ENCODE measurements at places on chromosomes 5 and 9. TPM values are rescaled to one million over a fixed set of nuclear protein-coding genes. Genes with fewer than 3 reads are reported as not detected.

DNA sequence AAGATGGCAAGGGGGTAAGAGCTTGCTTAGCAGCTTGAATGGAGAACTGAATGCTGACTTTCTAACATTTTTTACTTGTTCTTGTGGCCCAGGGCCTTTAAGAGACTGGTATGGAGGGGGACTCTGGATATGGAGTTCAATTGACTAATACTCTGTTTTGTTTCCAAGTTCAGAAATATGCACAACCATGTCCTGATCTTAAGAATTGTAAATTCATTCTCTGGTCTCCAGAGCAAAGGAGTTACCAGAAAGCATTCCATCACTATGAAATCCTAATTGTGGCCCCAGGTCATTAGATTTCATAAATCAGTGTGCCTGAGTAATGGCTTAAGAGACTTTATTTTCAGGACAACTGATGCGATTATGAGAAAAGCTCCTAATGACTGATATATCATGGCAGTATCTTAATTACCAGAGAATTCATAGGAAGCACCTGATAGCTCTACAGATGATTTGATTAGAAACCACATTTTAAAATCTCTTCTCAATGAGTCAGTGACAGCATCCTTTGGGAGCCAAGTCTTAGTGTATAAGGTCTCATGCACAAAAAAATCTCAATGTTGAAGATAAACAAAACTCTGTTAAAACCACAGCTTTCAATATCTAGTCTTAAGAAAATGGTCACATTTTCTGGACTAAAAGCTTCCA is 613.6 kb upstream of the KLF4 start:
- no peaks in the 10 kb centered on the region for H3K4me1 ChIP-seq
- H3K4me3 ChIP-seq = no peak overlapping the region
- H3K27ac ChIP-seq = no peak overlapping the region

GRCh38 chr5:140311011-140311467 is 8.1 kb upstream of the PFDN1 start:
- no peak for DNase-seq
- peaks cover 25% of the 10 kb centered on the region for H3K4me1 ChIP-seq
- no peak overlapping the region for H3K4me3 ChIP-seq
- no peaks in the 10 kb centered on the region for H3K36me3 ChIP-seq
- H3K27me3 ChIP-seq = no peaks in the 10 kb centered on the region

- H3K27ac ChIP-seq = no peak overlapping the region
- H3K4me1 ChIP-seq = no peaks in the 10 kb centered on the region
- no peaks in the 10 kb centered on the region for H3K27me3 ChIP-seq
- no peak overlapping the region for H3K4me3 ChIP-seq
- DNase-seq = no peak
These were observed 48.9 kb upstream of the RNF130 start for GRCh38 chr5:180120237-180121101.

DNA sequence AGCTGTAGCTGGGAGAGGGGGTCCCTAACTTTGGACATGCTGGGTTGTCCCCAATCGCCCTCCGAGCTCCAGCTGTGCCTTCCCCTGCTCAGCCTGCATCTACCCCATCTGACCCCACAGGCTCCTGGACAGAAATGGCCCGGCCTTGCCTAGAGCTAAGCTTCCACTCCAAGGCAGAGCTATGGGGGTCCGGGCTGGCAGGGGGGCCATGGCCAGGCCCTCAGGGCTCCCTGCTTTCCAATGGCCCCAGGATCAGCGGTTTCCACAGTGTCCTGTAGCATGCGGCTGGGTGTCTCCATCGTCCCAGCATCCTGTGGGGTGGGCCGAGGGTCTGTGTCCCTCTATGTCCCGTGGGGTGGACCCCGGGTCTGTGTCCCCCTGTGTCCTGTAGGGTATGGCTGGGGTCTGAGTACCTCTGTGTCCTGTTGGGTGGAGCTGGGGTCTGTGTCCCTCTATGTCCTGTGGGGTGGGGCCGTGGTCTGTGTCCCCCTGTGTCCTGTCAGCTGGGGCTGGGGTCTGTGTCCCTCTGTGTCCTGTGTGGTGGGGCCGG is 130.6 kb downstream of the RXRA start:
- no peaks in the 10 kb centered on the region for H3K27me3 ChIP-seq
- no peaks in the 10 kb centered on the region for H3K36me3 ChIP-seq
- peaks cover 22% of the 10 kb centered on the region for H3K4me1 ChIP-seq
- H3K27ac ChIP-seq = peak overlapping the region; percentile 94
- peak overlapping the region; percentile 73 for H3K4me3 ChIP-seq
- DNase-seq = no peak

Gene PCDHA10
- 0.28 TPM for total RNA-seq

DNA sequence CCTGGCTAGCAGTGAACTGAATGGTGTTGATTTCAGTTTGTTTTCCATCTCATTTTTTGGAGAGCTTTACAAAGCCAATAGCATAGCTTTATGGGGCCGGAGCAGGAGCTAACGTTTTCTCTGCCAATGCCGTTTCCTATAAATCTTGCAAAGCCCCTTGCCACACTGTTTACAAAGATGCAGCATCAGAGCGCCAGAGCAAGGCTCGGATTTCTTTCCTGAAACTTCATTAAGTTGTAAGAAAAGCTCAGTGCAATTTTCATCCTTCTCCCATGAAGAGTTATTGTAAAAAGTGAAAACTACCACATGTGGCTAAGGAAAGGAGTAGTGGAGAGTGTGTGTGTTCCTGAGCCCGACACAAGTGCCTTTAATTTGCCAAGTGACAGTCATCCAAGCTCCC is 178.2 kb upstream of the GDNF start:
- H3K27ac ChIP-seq = no peak overlapping the region
- no peaks in the 10 kb centered on the region for H3K36me3 ChIP-seq
- H3K27me3 ChIP-seq = no peaks in the 10 kb centered on the region
- no peaks in the 10 kb centered on the region for H3K4me1 ChIP-seq
- DNase-seq = no peak
- H3K4me3 ChIP-seq = no peak overlapping the region

DNA sequence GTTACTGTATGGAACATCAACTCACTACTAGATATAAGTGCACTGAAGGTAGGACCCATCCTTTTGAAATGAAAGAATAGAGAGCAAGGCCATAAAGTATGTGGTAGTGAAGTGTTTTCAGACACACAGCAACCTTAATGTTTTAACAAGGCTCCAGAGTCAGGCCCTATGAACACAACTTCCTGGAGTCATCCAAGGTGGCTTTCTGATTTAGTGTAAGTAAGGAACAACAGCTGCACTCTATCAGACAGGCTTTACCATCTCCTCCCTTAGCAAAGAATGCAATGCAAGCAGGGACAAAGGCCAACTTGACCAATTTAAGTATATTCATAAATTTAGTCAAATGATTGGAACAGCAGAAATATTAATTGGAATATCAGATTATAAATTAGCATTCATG is 90.1 kb downstream of the MPDZ start:
- H3K27me3 ChIP-seq = no peaks in the 10 kb centered on the region
- no peak overlapping the region for H3K4me3 ChIP-seq
- H3K4me1 ChIP-seq = peaks cover 4% of the 10 kb centered on the region
- DNase-seq = no peak
- H3K27ac ChIP-seq = no peak overlapping the region
- H3K36me3 ChIP-seq = peaks cover 7% of the 10 kb centered on the region

Data from thoracic aorta (tissue), 2 donors.